Uterus (tissue), 4 donors: ENCODE measurements at places on chromosomes 1 and 21. TPM values are rescaled to one million over a fixed set of nuclear protein-coding genes. Genes with fewer than 3 reads are reported as not detected.

Gene CRNN
- total RNA-seq: not detected

Gene LHX8
- total RNA-seq: not detected

Gene OR2L8
- not detected for total RNA-seq

Gene LCE2B
- not detected for total RNA-seq

Gene FAM72A
- not detected for total RNA-seq

Gene ANGPTL3
- not detected for total RNA-seq

Gene IKBKE
- total RNA-seq: not detected

GRCh38 chr1:209692296-209692695 is 12.3 kb upstream of the HSD11B1 start:
- DNase-seq: no peak

- DNase-seq: no peak
These were observed 49.4 kb downstream of the SPATA46 start for GRCh38 chr1:162327144-162327787.

DNA sequence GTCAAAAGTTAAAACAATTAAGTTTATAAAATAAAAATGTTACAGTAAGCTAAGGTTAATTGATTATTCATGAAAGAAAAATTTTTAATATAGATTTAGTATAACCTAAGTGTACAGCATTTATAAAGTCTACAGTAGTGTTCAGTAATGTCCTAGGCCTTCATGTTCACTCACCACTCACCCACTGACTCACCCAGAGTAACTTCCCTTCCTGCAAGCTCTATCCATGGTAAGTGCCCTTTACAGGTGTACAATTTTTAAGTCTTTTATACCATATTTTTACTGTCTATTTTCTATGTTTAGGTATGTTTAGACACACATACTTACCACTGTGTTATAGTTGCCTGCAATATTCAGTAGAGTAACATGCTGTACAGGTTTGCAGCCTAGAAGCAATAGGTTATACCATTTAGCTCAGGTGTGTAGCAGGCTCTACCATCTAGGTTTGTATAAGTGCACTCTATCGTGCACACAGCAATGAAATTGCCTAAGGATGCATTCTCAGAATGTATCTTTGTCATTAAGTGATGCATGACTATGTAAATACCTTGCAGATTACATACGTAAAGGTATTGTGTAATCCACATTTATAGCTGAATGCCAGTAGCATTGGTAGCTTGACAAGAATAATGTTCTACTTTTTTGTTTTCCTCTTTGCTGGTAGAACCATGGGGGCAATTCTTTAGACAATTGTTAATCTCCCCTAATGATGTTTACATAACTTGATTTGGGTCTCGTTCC is 35.7 kb upstream of the GPR88 start:
- no peak for DNase-seq

- DNase-seq: no peak
These were observed 4.4 kb upstream of the GBP4 start for GRCh38 chr1:89203166-89203565.

GRCh38 chr1:197393105-197393504 is 125.1 kb downstream of the CRB1 start:
- no peak for DNase-seq

DNA sequence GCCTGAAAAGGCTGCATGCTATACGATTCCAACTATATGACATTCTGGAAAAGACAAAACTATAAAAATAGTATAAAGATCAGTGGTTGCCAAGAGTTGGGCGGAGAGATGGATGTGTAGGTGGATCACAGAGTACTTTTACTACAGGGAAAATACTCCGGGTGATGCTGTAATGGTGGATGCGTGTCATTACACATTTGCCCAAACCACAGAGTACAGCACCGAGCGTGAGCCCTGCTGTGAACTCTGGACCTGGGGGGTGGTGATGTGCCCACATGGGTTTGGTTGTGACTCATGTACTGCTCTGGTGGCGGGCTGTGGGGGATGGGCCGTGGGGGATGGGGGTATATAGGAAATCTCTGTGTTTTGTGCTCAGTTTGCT is 162.7 kb upstream of the COL6A1 start:
- DNase-seq: no peak

DNA sequence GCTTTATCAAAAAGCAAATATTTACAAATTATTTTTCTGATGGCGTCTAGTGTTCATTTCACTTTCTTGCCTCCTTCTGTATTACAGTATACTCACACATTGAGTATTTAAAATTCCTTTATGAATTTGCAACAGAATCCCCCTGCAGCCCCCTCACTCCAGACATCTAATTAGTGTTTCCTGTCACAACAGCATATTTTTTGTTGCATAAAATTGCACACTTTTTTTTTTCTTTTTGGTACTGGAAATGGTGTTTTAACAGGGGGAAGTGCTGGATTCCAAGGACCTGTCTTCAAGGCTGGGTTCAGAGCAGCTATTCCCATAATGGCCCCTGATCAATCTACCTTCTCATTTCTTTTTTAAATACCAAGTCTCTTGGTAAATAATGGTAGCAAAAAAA is 184.3 kb upstream of the HMCN1 start:
- DNase-seq: no peak

- DNase-seq: no peak
These were observed 5.3 kb downstream of the GABRD start for GRCh38 chr1:2024451-2024850.
